ENCODE measurements at places on chromosomes 4 and X. TPM values are rescaled to one million over a fixed set of nuclear protein-coding genes. Genes with fewer than 3 reads are reported as not detected.

DNA sequence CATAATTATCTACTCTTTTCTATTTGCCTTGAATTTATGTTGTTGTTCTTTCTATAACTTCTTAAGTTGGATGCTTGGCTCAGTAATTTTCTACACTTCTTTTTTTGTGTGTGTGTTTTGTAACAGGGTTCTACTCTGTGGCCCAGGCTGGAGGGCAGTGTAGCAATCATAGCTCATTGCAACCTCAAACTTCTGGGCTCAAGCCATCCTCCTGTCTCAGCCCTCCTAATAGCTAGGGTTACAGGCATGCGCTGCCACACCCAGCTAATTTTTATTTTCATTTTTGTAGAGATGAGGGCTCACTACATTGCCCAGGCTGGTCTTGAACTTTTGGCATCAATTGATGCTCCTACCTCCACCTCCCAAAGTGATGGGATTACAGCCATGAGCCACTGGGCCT lies 20.7 kb upstream of the UCHL1 start:
- no peak for DNase-seq

DNA sequence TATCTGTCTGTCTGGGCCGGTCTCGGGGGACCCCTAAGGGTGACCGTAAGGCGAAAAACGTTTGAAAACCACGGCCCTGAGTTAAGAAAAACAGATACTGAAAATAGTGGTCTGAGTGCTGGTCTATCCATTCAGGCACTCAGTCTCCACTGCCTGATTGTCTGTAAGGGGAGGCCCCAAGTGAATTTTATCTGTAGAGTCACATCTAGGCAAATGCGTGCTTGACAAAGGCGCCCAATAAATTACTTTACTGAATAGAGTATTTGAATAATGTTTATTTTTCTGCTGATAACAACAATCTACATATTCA lies 465 bp downstream of the HNRNPH2 start:
- no peak for DNase-seq

- no peak for DNase-seq
Observed at GRCh38 chrX:9312922-9313867, 151.7 kb upstream of the TBL1X start.

DNA sequence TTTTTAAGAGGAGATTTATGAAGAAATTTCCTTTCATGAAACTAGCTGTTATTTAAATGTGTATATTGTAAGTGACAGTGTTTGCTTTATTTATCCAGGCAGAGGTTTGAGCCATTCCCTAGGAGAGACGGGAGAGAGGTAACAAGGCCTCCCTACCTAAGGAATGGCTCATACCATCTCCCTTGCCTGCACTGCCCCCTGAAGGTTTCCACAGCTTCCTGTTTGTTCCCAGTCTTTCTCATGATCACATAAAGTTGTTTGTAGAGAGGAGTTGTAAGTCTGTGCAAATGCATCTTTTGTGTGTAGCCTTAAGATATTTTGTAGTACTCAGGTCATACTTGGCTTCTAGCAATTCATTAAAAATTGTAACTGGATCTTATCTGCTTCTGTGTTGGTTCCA lies 1504.5 kb upstream of the PCDH10 start:
- DNase-seq: no peak

- DNase-seq: no peak
Observed at GRCh38 chr4:61923179-61923578, 723.1 kb downstream of the ADGRL3 start.

GPR119 gene
- not detected for polyA plus RNA-seq

MAB21L2 gene
- polyA plus RNA-seq: not detected

RASSF6 gene
- polyA plus RNA-seq: not detected

Measured in GM23248 (cell line).